ENCODE measurements at places on chromosomes 11 and 22. TPM values are rescaled to one million over a fixed set of nuclear protein-coding genes. Genes with fewer than 3 reads are reported as not detected.

The IRAG1 gene
- 0.15 TPM for total RNA-seq

The DCPS gene
- 9.2 TPM for total RNA-seq

DNA sequence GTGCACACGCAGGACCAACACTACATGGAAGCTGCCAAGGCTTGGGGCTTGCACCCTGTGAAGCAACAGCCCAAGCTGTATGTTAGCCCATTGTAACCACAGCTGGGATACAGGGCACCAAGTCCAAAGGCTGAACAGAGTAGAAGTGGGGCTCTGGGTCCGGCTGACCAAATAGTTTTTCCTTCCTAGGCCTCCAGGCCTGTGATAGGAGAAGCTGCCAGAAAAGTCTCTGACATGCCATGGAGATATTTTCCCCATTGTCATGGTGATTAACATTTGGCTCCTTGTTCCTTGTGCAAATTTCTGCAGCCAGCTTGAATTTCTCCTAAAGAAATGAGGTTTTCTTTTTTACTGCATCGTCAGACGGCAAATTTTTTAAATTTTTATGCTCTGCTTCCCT is 941.2 kb downstream of the FAM181B start:
- DNase-seq, result no peak

- DNase-seq, result peak; percentile 11
Observed at GRCh38 chr11:111331711-111332479, 33.5 kb downstream of the POU2AF3 start.

DNA sequence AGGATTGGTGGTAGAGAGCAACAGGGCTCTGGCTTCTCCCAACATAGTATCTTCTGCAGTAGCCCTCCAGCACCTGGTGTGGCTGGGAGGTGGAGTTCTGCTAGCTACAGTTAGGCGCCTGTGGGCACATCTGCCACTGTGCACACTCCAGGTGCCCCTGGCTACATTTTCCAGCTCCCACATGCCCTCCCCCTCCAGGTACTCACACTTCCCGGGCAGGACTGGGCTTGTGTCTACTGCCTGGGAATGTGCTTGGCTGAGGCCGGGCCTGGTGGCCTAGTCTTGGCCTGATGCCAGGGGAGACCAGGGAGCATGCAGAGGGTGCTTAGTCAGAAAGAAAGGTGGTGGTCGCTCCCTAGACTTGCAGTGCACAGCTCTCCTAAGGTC is 15.8 kb downstream of the PHLDB1 start:
- DNase-seq, result peak; percentile 59

GRCh38 chr11:76728778-76729177 is 54.4 kb upstream of the TSKU start:
- DNase-seq, result no peak

The UCP3 gene
- 0.17 TPM for total RNA-seq

GRCh38 chr11:6618117-6619003 is 862 bp downstream of the TPP1 start:
- peak; percentile 78 for DNase-seq

The KRTAP5-8 gene
- not detected for total RNA-seq

- DNase-seq, result no peak
Observed at GRCh38 chr11:44199298-44199697, 103.8 kb downstream of the EXT2 start.

The OR51B2 gene
- total RNA-seq, result not detected

GRCh38 chr11:45031912-45032519 is 81.3 kb upstream of the TP53I11 start:
- DNase-seq, result no peak

The PANX2 gene
- total RNA-seq, result not detected

GRCh38 chr22:46769191-46769675 is 6.8 kb downstream of the TBC1D22A start:
- DNase-seq, result peak; percentile 62

The KIRREL3 gene
- total RNA-seq, result 0.10 TPM

DNA sequence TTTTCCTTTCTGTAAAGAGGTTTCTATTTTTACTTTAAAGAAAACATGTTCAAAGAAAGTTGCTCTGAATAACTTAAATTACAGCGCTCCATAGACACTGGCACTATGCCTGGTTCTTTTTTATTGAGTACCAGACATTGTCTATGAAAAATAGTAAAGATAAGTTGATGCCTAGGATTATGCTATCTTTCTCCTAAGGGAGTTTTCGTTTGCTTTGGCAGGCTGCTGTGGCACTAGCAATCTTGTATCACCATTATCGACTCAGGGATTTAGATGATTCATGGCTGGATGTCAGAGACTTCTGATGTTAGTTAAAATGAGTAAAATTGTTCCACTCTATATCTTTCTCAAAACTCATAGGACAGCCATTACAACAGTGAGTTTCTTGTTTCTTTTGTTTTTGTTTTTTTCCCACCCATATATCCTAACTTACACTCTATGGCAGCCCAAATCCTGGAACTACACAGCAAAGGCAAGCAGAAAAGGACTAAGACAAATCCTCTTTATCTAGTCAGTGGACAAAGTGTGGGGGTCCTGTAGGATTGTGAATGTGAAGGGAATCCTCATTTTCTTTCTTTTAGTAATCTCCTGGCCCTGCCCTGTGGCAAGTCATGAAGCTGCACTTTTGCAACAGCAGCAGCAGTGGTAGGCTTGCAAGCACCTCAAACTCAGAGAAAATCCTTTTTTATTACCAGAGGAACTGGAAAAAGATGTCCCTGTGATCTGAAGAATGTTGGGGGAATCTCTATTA is 20.7 kb downstream of the SLN start:
- DNase-seq, result no peak

DNA sequence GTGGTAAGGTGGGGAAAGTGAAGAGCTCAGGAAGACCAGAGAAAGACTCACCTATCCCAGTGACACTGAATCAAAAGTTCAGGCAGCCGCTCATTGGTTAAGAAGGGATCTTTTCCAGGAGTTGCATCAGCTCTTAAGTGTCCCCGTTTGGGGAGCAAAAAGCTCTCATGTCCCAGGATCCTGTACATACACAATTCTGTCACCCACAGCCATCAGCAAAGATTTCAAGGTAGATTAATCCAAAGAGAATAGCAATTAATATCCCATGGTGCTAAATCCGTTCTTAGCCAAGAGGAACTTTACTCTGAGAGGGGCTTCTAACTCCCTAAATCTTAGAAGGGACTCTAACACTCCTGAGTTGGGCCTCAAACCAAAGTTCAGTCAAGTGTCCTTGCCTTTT is 19.3 kb downstream of the FOLR3 start:
- no peak for DNase-seq

The KCNJ11 gene
- total RNA-seq, result 0.35 TPM

DNA sequence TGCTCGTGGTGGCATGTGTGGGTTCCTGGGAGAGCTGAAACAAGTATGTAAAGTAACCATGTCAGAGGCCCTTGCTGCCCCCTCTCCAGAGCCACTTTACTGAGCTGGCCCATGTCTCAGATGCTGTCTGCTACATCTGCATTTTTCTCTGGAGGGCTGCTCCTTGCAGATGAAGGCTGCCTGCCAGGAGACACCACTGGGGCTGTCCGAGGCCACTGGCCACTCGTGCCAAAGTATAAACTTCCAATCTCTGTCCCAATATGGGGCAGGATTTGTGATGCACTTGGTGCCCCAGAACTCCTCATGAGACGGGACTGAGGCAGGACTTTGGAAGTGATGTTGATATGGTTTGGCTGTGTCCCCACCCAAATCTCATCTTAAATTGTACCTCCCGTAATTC is 478.4 kb upstream of the B3GAT1 start:
- DNase-seq, result no peak

The PDGFD gene
- total RNA-seq, result 4.2 TPM

DNA sequence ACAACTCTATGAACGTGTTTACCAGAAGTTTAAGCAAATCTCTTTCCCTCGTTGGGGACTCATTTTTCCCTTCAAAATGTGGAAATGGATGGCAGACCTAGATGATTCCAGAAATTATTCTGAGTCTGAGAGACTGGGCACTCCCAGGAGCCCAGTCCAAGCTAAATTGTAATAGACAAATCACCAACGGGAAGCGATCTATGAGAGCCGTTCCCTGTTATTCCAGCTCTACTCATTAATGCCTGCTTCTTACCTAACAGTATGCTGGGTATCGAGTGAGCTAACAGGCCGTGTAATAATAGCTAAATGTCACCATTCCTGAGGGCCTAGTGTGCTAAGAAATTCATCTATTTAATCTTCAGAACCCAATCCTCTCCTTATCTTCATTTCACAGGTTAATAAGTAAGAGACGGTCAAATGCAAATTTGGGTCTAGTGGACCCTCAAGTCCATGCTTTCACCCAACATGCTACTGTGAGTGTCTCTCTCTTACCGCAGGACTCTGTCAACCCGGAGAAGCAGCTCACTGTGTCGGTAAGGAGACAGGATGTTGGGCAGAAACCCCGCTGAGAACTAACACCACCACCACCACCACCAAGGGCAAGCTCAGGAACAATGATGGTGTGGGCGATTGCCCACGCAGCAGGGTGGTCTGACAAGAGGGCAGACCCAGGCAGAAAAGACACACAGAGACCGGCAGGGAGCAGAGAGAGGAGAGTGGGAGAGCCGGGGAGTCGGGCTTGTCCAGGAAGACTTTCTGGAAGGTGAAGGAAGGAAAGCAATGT is 57.1 kb upstream of the TIMP3 start:
- no peak for DNase-seq

The MYRF gene
- 4.2 TPM for total RNA-seq

The C11orf87 gene
- total RNA-seq, result not detected

DNA sequence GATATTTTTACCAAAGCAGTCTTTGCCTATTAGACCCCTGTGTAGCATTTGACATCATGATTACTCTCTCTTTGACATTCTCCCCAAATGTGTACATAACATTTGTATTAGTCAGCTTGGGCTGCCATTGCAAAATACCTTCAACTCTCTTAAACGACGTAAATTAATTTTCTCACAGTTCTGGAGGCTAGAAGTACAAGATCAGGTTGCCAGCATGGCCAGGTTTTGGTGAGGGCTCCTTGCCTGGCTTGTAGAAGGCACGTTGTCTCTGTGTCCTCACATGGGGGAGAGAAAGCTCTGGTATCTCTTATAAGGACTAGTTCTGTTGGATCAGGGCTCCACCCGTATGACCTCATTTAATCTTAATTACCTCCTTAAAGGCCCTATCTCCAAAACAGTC is 12.3 kb upstream of the DLAT start:
- DNase-seq, result peak; percentile 27

DNA sequence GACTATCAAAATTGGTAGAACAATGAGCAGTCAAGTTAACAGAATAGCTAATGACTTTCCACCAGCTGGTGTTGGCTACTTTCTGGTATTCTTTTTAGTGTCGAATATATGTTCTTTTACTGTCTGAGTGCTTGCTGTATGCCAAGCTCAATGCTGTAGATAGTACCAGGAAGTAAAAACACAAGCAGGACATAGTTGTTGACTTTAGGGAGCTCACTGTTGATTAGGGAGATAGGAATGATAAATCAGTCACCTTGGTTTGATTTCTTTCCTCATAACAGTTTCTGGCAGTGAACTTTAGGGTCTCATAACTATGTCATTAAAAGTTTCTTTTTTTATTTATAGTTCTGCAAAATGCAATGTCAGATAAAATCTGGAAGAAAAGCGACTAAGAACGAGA is 9.0 kb downstream of the HMGXB4 start:
- DNase-seq, result no peak

DNA sequence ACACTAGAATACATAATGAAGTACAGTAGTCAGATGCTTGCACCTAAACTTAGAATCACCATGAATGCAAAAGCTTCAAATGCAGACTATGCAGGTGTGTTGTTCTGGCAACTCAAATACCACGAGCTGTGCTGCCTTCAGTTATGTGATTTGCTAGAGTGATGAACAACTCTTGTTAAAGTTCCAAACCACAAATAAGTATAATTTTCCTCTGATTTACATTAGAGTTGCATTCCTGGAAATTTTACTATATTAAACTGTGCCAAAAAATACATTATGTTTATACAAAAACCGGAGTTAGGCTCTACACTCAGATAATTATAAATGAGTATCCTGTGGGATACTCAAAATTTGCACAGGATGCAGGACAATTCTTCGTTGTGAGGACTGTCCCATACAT is 3.0 kb downstream of the TMEM218 start:
- no peak for DNase-seq

DNA sequence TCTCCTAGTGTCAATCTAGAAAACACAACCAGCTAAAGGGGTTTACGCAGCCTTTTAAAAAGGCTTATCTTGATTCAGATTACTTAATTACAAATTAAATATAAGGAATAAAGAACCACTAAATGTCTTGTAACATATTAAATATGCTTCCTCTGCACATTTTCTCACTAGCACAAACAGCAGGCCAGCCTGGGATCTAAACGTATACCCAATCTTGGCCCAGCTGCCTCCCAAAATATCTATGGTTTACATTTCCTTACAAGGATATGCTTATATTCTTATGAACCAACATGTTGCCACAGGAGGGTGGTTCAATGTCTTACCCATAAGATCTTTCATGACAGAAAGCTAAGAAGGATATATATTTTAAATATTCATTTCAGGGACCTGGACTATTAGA is 7.7 kb downstream of the LGR4 start:
- no peak for DNase-seq

Measured in renal cortical epithelial cell (primary cell).